ENCODE measurements at places on chromosomes 5 and 9.

DNA sequence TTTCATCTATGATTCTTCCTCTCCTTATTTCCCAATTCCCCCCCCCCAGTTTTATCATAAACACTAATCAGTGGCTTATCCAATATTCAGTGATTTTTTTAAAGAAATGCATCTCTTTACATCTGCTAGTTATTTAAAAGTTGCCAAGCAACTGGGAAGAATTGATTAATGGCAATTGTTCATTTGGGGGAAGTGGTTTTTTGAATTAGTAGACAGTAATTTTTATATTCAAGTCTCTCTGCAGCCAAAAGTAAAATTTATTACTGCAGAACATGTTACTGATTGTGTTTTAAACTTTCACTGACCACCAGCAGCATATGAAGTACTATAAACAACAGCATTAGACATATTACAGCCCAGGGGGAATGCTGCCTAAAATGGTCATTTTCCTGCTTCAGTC lies 308.8 kb upstream of the NREP start:
- H3K27me3 ChIP-seq: no peaks in the 10 kb centered on the region
- DNase-seq: no peak
- no peaks in the 10 kb centered on the region for H3K36me3 ChIP-seq
- H3K4me1 ChIP-seq: no peaks in the 10 kb centered on the region

- peak overlapping the region; percentile 69 for H3K27ac ChIP-seq
- peaks cover 24% of the 10 kb centered on the region for H3K36me3 ChIP-seq
- peak; percentile 85 for DNase-seq
- H3K4me3 ChIP-seq: no peak overlapping the region
- peaks cover 33% of the 10 kb centered on the region for H3K4me1 ChIP-seq
Measured at GRCh38 chr9:98790842-98791607, 5.3 kb downstream of the ANKS6 start.

GRCh38 chr5:127766676-127767335 lies 63.6 kb downstream of the CCDC192 start:
- no peaks in the 10 kb centered on the region for H3K27me3 ChIP-seq
- DNase-seq: no peak
- H3K36me3 ChIP-seq: no peaks in the 10 kb centered on the region
- H3K27ac ChIP-seq: no peak overlapping the region

DNA sequence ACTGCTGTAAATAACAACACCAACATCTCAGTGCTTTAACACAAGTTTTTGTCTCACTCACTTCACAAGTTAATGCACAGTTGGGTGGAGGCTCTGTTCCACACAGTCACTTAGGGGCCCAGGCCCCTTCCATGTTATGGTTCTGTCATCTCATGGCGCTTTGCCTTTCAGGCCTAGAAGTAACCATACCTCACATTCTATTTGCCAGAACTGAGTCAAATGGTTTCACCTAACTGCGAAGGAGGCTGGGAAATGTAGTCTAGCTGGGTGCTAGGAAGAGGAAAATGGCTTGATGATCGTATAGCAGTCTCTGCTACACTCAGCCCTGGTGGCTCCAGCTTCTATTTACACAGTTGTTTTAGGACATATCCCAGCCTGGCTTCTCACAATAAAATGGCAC lies 23.1 kb upstream of the MVB12B start:
- H3K4me3 ChIP-seq: no peak overlapping the region
- no peak for DNase-seq
- H3K4me1 ChIP-seq: peaks cover 27% of the 10 kb centered on the region
- H3K27ac ChIP-seq: no peak overlapping the region
- no peaks in the 10 kb centered on the region for H3K36me3 ChIP-seq
- no peaks in the 10 kb centered on the region for H3K27me3 ChIP-seq

DNA sequence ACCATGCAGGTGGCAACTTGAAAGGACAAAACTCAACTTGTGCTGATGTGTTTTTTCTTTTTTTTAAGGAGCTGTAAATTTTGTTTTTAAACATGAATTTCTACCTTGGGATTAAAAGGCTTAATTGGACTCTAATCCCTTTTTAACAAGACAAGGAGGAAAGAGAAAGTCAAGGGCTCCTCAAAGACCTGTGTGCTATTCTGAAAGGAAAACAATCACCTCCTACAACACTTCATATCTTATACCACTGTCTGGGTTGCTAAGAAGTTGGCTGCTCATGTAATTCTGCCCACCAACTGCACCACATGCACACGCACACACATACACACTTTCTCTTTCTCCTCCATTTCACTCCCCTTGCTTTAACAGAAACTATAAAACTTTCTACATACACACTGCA lies 78.6 kb downstream of the SH3RF2 start:
- no peak overlapping the region for H3K4me3 ChIP-seq
- H3K27ac ChIP-seq: no peak overlapping the region
- no peaks in the 10 kb centered on the region for H3K27me3 ChIP-seq
- DNase-seq: no peak
- peaks cover 35% of the 10 kb centered on the region for H3K36me3 ChIP-seq

DNA sequence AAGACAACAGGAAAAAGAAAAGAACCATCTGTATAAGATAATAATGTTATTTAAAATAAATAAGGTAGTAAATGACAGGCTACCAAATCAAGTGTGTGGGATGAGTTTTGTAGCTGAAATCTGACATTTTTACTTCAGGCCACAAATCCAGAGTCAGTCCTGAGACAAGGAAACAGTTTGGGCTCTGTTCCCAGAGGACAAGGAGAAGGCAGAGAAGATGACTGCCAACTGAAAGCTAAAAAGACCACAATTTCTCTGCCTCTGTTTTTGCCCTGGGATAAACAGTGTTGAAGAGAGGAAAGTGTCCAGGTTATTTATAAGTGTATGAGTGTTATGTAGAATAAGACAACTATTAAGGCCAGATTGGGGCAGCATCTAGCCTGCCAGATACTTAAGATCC lies 180.5 kb downstream of the NFIB start:
- no peaks in the 10 kb centered on the region for H3K4me1 ChIP-seq
- no peak overlapping the region for H3K4me3 ChIP-seq
- H3K36me3 ChIP-seq: no peaks in the 10 kb centered on the region
- H3K27ac ChIP-seq: no peak overlapping the region

- no peak overlapping the region for H3K4me3 ChIP-seq
- no peaks in the 10 kb centered on the region for H3K4me1 ChIP-seq
- H3K36me3 ChIP-seq: peaks cover 23% of the 10 kb centered on the region
- H3K27me3 ChIP-seq: no peaks in the 10 kb centered on the region
- no peak overlapping the region for H3K27ac ChIP-seq
- DNase-seq: no peak
Measured at GRCh38 chr9:112093870-112094216, 81.3 kb downstream of the SUSD1 start.

GRCh38 chr9:120398286-120398685 lies 181.7 kb downstream of the CDK5RAP2 start:
- H3K36me3 ChIP-seq: peaks cover 78% of the 10 kb centered on the region
- H3K4me1 ChIP-seq: peaks cover 3% of the 10 kb centered on the region
- H3K27ac ChIP-seq: no peak overlapping the region
- no peak for DNase-seq
- H3K27me3 ChIP-seq: no peaks in the 10 kb centered on the region

- H3K27ac ChIP-seq: peak overlapping the region; percentile 91
- H3K27me3 ChIP-seq: no peaks in the 10 kb centered on the region
- no peak for DNase-seq
- H3K4me3 ChIP-seq: no peak overlapping the region
- H3K36me3 ChIP-seq: no peaks in the 10 kb centered on the region
Measured at GRCh38 chr5:150429410-150429873, 16.7 kb upstream of the CD74 start.

- peaks cover 8% of the 10 kb centered on the region for H3K4me1 ChIP-seq
- DNase-seq: no peak
- no peak overlapping the region for H3K27ac ChIP-seq
- H3K4me3 ChIP-seq: no peak overlapping the region
- H3K27me3 ChIP-seq: no peaks in the 10 kb centered on the region
- H3K36me3 ChIP-seq: peaks cover 16% of the 10 kb centered on the region
Measured at GRCh38 chr5:32278406-32278805, 34.3 kb downstream of the MTMR12 start.

DNA sequence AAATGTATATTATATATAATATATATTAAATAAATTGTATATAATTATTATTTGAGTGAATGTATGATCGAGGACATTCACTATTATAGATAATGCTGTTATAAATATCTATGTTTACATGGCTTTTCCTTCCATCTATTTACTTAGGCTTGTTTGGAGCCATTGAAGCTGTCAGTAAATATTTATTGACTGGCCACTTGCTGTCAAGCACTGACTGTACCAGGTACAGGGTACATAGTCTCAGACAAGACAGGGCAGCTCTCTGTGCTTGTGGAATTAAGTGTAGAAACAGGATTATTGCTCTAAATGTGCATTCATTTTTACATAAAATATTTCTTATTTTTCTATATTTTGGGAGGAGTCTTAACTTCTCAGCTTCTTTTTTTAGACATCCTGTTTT lies 16.4 kb downstream of the FAXDC2 start:
- H3K27me3 ChIP-seq: no peaks in the 10 kb centered on the region
- peak overlapping the region; percentile 72 for H3K27ac ChIP-seq
- H3K4me3 ChIP-seq: no peak overlapping the region
- peaks cover 25% of the 10 kb centered on the region for H3K36me3 ChIP-seq

DNA sequence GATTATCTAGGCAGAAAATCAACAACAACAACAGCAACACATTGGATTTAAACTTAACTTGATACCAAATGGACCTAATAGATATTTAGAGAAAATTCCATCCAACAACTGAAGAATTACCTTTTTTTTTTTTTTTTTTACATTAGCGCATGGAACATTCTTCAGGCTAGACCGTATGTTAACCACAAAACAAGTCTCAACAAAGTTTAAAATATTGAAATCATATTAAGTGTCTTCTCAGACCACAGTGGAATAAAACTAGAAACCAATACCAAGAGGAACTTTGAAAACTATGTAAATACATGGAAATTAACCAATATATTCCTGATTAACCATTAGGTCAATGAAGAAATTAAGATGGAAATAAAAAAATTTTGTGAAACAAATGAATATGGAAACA lies 315.8 kb downstream of the CSNK1G3 start:
- H3K4me1 ChIP-seq: no peaks in the 10 kb centered on the region
- H3K36me3 ChIP-seq: no peaks in the 10 kb centered on the region
- no peak for DNase-seq
- H3K4me3 ChIP-seq: no peak overlapping the region
- H3K27ac ChIP-seq: no peak overlapping the region

- H3K27me3 ChIP-seq: no peaks in the 10 kb centered on the region
- no peak overlapping the region for H3K4me3 ChIP-seq
- H3K36me3 ChIP-seq: no peaks in the 10 kb centered on the region
- DNase-seq: no peak
Measured at GRCh38 chr5:128358826-128359225, 179.2 kb downstream of the FBN2 start.

- peaks cover 17% of the 10 kb centered on the region for H3K36me3 ChIP-seq
- H3K27ac ChIP-seq: no peak overlapping the region
- DNase-seq: no peak
- H3K4me1 ChIP-seq: no peaks in the 10 kb centered on the region
Measured at GRCh38 chr5:72346398-72346797, 26.2 kb downstream of the PTCD2 start.

GRCh38 chr5:14164164-14165163 lies 21.3 kb downstream of the TRIO start:
- H3K27ac ChIP-seq: peak overlapping the region; percentile 79
- no peaks in the 10 kb centered on the region for H3K36me3 ChIP-seq
- no peak overlapping the region for H3K4me3 ChIP-seq
- DNase-seq: peak; percentile 79
- peaks cover 15% of the 10 kb centered on the region for H3K4me1 ChIP-seq

- no peaks in the 10 kb centered on the region for H3K4me1 ChIP-seq
- no peak for DNase-seq
- peaks cover 9% of the 10 kb centered on the region for H3K27me3 ChIP-seq
- H3K4me3 ChIP-seq: no peak overlapping the region
- no peak overlapping the region for H3K27ac ChIP-seq
Measured at GRCh38 chr5:54895816-54896341, 89.5 kb downstream of the ESM1 start.

DNA sequence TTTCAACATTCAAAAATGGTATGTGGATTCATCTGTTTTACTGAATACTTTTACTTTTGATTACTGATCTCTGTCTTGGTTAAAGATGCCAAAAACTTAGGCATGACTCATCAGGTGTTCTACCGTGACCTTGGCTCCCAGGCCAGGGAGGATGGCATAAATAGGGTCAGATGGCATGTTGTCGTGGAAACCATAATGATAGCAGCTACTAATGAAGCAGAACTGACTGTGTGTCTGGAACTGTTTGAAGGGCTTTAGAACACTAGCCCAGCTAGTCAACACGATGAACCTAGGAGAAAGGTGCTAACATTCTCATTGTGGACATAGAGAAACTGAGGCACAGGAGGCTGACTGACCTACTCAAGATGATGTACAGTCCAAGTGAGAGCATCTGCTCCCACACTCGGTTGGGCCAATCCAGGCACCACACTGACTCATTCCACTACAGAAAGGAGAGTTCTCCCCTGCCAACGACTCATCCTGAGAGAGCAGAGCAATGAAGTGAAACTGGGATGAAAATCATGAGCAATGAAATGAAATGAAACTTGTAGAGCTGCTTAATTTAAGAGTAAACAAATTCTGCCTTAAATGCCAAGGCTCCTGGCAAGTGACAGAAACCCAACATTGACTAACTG lies 116.0 kb downstream of the TENT4A start:
- H3K27ac ChIP-seq: no peak overlapping the region
- no peak overlapping the region for H3K4me3 ChIP-seq
- H3K4me1 ChIP-seq: no peaks in the 10 kb centered on the region
- DNase-seq: no peak
- H3K36me3 ChIP-seq: no peaks in the 10 kb centered on the region
- no peaks in the 10 kb centered on the region for H3K27me3 ChIP-seq

GRCh38 chr5:55625589-55625909 lies 86.6 kb downstream of the SLC38A9 start:
- no peaks in the 10 kb centered on the region for H3K27me3 ChIP-seq
- peak overlapping the region; percentile 3 for H3K27ac ChIP-seq
- H3K4me1 ChIP-seq: peaks cover 3% of the 10 kb centered on the region
- no peak for DNase-seq
- no peaks in the 10 kb centered on the region for H3K36me3 ChIP-seq

- H3K4me1 ChIP-seq: peaks cover 9% of the 10 kb centered on the region
- peaks cover 22% of the 10 kb centered on the region for H3K36me3 ChIP-seq
- peak overlapping the region; percentile 87 for H3K4me3 ChIP-seq
Measured at GRCh38 chr9:92294297-92294676, 790 bp upstream of the IARS1 start.

- no peaks in the 10 kb centered on the region for H3K36me3 ChIP-seq
- no peak overlapping the region for H3K4me3 ChIP-seq
- peaks cover 59% of the 10 kb centered on the region for H3K4me1 ChIP-seq
- DNase-seq: no peak
Measured at GRCh38 chr9:128073253-128073886, 5.3 kb downstream of the SLC25A25 start.

GRCh38 chr9:107954312-107954711 lies 464.7 kb upstream of the KLF4 start:
- H3K4me1 ChIP-seq: peaks cover 24% of the 10 kb centered on the region
- peak overlapping the region; percentile 70 for H3K27ac ChIP-seq
- H3K36me3 ChIP-seq: no peaks in the 10 kb centered on the region
- H3K27me3 ChIP-seq: no peaks in the 10 kb centered on the region
- DNase-seq: no peak

GRCh38 chr5:177447066-177447610 lies 524 bp downstream of the PRR7 start:
- H3K4me1 ChIP-seq: peaks cover 9% of the 10 kb centered on the region
- H3K27ac ChIP-seq: no peak overlapping the region
- peaks cover 37% of the 10 kb centered on the region for H3K27me3 ChIP-seq
- H3K4me3 ChIP-seq: no peak overlapping the region
- DNase-seq: no peak

GRCh38 chr9:116753389-116753788 lies 66.3 kb downstream of the TRIM32 start:
- no peaks in the 10 kb centered on the region for H3K36me3 ChIP-seq
- H3K4me1 ChIP-seq: no peaks in the 10 kb centered on the region
- no peak for DNase-seq
- no peaks in the 10 kb centered on the region for H3K27me3 ChIP-seq

GRCh38 chr5:33639474-33639873 lies 198.7 kb downstream of the TARS1 start:
- H3K27me3 ChIP-seq: no peaks in the 10 kb centered on the region
- no peaks in the 10 kb centered on the region for H3K4me1 ChIP-seq
- no peak overlapping the region for H3K27ac ChIP-seq
- H3K36me3 ChIP-seq: no peaks in the 10 kb centered on the region
- no peak for DNase-seq

All from large intestine (tissue), 12 donors.